ENCODE measurements at places on chromosomes 12 and 14.

DNA sequence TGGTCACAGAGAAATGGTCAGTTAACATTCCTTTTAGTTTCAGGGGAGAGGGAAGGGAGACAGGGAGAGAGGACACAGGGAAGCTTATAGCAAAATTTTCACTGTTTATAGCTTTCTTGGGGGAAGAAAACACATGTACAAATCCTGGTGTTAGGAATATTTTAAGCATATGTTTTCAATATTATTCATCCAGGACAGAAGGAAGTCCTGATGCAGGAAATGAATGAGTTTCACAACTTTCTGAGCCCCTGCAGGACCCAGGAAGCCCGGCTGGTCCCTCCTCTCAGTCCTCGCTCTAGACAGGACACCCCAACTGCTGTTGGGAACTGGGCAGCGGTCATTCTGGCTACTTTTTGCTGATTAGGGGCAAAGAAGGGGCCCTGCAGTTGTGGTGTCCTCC is 71.1 kb upstream of the ZDHHC17 start:
- no peak for DNase-seq

GRCh38 chr12:95413576-95413975 is 60.4 kb upstream of the METAP2 start:
- DNase-seq = no peak

DNA sequence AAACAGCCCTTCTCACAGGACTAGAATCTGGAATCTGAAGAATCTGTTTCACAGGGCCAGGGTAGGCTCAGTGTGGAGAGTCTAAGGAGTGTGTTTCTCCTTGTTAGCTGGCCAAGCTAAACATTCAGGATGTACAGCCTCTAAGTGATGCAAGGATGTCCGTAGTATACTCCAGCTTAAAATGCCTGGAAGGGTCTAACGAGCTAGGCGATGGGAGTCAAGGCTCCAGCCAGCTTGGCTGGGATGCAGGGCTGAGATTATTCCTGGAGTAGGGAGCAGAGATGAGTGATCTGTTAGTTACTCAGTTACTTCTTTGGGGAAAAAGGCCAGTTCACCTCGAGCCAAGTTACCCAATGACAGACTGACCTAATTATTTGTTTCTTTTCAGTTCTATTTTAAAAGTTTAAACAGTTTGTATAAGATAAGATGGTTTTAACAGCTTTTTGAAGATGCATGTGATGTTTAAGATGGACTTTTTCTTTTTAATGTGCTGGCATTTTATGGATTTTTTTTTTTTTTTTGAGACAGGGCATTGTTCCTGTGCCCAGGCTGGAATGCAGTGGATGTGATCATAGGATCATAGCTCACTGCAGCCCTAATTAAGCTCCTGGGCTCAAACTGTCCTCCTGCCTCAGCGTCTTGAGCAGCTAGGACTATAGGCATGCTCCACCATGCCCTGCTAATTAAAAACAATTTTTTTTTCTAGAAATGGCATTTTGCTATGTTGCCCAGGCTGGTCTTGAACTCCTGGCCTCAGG is 41.1 kb downstream of the SYNE2 start:
- DNase-seq = peak; percentile 45

GRCh38 chr12:16833376-16834015 is 227.5 kb upstream of the LMO3 start:
- no peak for DNase-seq

- DNase-seq = no peak
Observed at GRCh38 chr12:62720025-62720424, 214.9 kb downstream of the PPM1H start.

DNA sequence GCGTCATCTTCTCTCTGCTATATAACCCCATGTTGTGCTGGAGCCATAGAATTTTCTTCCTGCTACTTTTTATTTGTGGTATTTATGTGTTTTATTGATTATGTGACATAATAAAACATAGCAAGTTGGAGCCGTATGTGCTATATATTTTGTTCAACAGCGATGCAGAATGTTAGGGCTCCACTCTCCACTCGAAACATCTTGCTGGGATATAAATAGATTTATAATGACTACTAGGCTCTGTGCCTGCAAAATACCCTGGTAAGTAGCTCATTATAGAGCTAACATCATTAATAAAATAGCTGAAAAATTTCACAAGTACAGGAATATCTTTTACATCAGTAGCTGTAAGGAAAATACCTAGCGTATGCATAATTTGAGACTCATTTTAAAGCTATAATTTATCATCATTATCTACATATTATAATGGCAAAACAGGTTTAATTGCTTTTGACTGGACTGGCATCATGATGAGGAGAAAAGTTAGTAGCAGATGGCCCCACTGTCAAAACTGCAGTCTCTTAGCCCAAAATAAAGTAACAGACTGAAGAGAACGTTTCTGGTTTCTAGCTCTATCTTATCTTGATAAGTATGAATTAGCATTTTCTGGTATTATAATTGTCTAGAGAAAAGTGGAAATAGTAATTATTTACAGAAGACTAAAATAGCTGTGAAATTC is 263.0 kb downstream of the NEDD1 start:
- no peak for DNase-seq

DNA sequence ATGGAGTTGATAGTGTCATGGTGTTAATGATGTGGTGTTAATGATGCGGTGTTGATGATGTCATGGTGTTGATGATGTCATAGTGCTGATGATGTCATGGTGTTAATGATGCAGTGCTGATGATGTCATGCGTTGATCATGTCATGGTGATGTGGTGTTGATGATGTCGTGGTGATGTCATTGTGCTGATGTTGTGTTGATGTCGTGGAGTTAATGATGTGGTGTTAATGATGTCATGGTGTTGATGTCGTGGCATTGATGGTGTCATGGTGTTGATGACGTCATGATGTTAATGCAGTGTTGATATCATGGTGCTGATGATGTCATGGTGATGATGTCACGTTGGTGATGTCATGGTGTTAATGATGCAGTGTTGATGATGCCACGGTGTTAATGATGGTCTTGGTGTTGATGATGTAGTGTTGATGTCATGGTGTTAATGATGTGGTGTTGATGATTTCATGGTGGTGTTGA is 49.1 kb upstream of the RIMBP2 start:
- DNase-seq = no peak

DNA sequence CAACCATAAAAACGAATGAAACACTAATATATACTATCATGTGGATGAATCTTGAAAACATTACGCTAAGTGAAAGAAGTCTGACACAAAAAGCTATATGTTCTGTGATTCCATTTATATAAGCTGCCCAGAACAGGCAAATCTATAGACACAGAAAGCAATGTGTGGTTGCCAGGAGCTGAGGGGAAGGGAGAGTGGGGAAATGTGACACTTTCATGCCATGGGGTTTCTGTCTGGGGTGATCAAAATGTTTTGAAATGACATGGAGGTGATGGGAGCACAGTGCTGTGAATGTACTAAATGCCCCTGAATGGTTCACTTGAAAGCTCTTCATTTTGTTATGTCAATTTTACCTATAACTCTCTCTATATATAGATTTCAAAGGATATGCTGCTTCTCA is 30.1 kb downstream of the ATG14 start:
- DNase-seq = no peak

DNA sequence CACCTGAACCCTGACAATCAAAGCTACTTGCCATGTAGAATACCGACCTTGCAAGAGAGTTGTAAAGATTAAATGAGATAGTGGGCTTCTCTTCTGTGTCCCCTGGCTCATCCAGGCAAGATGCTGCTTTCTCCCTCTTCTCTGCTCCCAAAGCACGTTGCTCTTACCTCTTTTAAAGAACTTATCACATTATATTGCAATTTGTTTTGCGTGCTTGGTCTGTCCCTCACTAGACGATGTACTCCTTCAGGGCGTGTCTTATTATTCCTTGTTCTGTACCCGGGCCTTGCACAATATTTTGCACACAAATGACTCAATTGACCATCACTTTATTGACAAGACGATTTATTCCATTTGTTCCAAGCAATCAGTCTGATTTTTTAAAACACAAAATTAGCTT is 3.3 kb downstream of the DCN start:
- no peak for DNase-seq

DNA sequence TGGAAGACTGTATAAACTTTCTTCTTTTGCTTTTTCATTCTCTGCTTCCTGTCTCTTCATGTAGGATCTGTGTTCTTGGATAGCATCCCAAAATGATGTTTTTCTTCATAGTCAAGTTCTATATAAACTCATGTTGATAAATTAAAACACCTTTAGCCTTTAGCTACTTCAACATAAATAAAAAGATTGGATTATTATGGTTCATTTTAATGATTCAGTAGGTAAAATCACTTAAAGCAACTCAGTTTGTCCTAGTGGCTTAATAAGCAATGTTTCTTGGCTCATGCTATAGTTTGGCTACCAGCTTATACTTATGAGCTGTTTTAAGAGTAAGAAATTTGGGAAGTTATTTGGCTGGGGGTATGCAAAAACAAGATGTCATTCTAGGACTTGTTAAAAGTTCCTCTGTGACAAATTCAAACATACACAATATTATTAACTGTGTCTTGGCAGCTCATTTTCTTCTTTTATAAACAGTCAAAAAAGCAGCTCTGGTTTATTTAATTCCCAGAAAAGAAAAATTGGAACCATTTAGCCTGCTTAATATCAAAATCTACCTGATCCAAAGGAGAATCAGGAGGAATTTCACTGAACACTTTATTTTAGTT is 111.4 kb downstream of the TMTC3 start:
- no peak for DNase-seq

DNA sequence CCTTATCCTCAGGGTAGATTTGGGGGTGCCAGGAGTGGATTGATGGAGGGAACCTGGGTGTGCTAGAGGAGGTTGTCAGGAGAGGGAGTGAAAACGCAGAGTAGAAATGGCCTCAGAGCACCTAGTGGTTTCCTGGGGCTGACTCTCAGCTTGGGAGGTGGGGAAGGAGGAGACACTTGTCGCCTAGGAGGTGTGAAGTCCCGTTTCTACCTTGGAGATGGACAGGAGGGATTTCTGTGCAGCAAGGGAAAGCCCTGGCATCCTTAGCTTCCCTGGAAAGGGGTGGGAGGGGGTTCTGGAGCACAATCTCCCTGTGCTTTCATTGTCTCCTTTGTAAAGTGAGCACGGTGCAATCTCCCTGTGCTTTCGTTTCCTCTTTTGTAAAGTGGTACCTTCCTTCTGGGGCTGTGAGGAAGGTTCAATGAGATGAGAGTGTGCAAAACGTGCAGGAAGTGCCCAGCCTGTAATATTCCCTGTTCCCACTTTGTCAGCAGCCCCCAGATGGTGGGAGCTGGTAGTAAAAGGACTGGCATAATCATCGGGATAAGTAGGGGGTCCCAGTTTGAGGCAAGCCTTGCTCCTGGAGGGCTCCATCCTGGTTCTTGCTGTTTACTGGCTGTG is 1.6 kb downstream of the OAS3 start:
- no peak for DNase-seq

GRCh38 chr12:12804011-12804410 is 9.1 kb upstream of the DDX47 start:
- no peak for DNase-seq

DNA sequence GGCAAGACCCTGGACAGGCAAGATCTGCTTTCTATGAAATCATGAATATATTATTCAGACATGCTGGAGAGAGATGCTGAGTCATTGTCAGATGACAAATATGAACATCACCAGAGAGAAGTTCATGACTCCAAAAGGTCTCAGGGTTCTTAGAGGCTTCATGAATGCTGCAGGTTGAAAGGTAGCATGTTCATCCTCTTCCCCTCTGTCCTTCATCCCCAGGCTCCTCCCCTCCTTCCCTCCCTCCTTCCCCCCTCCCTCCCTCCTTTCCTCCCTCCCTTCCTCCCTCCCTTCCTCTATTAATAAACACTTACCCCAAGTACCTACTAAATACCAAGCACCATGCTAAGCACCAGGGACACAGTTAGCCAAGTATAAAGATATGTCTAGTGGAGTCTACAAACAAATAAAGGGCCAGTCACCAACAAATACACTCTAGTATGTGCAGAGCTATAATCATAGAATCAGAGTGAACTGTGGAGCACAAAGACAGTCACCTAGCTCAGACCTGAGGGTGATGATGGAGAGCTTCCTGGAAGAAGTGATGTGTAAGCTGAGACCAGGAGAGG is 46.2 kb downstream of the RPH3A start:
- no peak for DNase-seq

GRCh38 chr12:106276032-106276740 is 26.3 kb upstream of the TCP11L2 start:
- no peak for DNase-seq

GRCh38 chr12:80226576-80226975 is 127.2 kb downstream of the OTOGL start:
- DNase-seq = no peak

GRCh38 chr14:92649934-92650545 is 98.4 kb downstream of the LGMN start:
- DNase-seq = no peak

DNA sequence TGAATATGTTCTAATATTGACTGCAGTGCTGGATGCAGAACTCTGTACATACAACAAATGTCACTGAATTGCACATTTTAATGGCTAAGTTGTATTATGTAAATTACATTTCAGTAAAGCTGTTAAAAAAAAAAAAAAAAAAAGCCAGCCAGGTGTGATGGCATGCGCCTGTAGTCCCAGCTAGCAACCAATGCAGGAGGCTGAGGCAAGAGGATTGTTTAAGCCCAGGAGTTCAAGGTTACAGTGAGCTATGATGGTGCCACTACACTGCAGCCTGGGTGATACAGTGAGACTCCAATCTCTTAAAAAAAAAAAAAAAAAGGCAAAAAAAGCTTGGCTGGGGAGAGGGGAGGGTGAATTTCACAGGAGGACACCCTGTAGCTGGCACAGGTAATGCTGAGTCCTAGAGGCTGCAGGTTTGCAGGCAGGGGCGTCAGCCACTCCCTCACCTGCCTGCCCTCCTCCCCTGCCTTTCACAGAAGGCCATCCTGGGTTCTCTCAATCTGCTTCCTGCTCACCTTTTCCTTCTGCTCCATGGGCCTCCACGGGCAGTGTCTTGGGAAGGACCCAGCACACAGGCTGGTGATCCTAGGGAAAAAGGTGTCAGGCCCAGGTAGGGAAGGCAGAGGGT is 40.7 kb downstream of the TESC start:
- DNase-seq = no peak

GRCh38 chr12:26034371-26035142 is 76.1 kb downstream of the RASSF8 start:
- no peak for DNase-seq

- no peak for DNase-seq
Observed at GRCh38 chr14:75141967-75142366, 15.1 kb upstream of the NEK9 start.

- DNase-seq = no peak
Observed at GRCh38 chr14:99484106-99484505, 2.9 kb downstream of the CCNK start.

Data from non-pigmented ciliary epithelial cell (primary cell).